ENCODE measurements at places on chromosomes 13 and 19.

DNA sequence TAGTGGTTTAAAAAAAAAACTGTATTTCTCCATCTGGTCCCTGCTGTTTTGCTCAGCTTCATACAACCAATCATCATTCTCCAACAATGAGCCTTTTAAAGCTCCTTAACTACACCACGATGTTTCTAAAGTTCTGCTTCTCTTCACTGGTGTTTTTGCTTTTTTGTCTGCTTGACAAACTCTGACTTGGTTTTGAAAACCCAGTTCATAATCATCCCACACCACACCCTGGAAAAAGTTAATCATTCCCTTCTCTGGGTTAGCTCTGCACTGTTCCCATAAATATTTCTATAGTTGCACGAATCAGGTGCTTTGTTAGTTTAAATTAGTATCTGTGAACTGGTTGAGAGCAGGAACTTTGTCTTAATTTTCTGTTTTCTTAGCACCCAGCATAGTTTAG, 217.1 kb downstream of the ENOX1 start:
- no peak for DNase-seq

- no peak for DNase-seq
These were observed 331.0 kb downstream of the DNAJC15 start for GRCh38 chr13:43354153-43354945.

GRCh38 chr13:76129305-76130000, 493.3 kb downstream of the LMO7 start:
- no peak for DNase-seq

DNA sequence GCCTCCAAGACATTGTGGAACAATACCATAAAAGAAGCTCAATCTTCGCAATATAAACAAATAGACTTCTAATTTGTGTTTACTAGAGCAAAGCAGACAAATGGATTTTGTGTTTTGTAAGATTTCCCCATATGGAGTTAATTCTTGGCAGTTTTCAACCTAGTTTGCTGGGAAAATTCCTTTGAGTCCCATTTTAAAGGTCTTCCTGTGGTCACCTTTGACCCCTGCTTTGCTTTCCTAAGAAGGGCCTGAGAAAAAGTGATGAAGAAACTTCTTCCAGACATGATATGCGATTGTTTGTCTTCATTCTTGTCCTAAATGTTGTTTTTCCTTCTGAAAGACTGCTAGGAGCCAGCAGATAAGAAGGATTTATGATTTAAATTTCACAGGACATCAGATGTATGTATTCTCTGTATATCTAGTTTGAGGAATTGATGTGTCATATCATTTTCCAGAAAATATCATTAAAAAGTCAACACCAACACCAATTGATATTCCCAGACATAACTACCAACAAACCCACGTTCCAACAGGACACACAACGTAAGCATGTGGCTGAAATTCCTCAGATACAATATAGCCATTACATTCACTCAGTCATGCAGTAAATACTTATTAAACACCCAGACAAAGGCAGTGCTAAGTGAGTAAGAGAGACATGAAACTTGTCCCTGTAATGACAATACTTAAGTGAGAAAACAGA, 276.4 kb downstream of the LHFPL6 start:
- no peak for DNase-seq

DNA sequence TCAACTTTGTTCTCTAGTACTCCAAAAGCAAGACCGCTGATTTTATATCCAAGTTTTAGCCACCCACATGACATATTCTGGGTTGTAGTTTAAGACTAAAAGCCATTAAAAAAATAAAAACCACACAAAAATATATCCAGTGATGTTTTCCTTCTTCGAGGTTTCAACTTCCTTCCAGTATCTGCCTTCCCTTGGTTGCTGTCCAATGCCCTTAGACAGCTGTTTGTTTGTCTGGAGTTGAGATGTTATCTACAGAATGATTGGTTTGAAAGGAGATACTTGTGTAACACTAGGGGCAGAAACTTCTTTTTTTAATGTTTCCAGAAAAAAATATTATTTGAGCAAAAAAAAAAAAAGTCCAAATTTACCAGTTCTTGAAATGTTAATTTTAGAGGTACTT, 591.5 kb upstream of the PCDH9 start:
- no peak for DNase-seq

DNA sequence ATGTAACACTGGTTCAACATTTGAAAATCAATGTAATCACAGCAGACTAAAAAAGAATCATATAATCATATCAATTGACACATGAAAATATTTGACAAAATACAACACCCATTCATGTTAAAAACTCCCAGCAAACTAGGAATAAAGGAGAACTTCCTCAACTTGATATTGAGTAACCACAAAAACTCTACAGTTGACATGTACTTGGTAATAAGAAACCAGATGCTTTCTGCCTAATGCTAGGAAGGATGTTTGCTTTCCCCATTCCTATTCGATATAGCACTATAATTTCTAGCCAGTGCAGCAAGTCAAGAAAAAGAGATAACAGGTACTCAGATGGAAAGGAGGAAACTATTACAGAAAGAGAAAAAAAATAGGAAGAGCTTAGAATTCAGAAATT, 26.9 kb downstream of the UFM1 start:
- no peak for DNase-seq

GRCh38 chr13:34883396-34883795, 58.7 kb upstream of the NBEA start:
- DNase-seq = no peak

DNA sequence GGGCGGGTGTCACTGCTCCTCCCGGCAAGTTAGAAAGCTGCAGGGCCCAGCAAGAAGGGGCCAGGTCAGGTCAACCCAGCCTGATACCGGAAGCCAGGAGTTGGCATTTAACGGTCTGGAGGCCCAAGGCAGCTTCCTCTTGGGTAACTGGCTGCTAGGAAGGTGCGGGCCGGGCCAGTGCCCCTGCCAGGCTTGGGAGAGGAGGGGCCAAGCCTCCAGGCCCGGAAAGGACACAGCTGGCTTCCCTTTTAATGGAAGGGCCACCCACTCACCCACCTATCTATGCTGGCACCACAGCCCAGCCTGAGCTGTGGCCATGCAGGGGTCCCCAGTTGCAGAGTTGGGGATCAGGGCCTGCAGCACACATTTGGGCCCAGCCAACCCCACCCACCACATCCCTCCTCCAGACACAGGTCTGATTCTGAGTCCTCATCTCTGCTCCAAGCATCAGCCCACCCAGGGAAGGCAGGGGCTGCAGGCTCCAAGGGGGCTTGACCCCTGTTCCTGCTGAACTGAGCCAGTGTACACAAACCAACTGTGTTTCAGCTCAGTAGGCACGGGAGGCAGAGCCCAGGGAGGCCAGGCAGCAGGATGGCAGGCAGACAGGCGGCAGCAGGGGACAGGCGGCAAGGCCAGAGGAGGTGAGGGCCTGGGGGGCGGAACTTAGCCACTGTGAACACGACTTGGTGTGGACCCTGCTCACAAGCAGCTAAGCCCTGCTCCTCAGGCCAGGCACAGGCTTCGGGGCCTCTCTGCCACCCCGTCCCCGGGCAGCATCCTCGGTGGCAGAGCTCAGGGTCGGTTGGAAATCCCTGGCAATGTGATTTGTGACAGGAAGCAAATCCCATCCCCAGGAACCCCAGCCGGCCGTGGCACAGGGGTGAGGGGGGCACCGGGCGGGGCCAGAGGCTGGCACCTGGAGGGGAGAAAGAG, 40.8 kb downstream of the ZSWIM4 start:
- no peak for DNase-seq

DNA sequence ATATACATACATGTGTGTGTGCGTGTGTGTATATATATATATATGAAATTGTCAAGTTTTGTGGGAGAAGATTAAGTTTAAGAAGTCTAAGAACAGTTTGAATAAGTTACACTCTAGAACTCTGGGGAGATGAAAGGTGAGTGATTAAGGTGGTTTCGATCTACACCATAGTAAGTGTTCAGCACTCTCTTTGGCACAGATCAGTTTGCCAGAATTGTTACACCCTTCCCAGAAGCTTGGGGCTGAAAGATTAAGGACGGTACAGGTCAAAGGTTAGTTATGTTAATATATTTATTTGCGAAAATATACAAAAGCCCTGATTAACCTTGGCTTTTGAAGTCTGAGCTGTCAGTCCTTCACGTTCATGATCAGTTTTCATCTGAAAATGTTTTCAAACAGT, 309.1 kb downstream of the KLF5 start:
- no peak for DNase-seq

DNA sequence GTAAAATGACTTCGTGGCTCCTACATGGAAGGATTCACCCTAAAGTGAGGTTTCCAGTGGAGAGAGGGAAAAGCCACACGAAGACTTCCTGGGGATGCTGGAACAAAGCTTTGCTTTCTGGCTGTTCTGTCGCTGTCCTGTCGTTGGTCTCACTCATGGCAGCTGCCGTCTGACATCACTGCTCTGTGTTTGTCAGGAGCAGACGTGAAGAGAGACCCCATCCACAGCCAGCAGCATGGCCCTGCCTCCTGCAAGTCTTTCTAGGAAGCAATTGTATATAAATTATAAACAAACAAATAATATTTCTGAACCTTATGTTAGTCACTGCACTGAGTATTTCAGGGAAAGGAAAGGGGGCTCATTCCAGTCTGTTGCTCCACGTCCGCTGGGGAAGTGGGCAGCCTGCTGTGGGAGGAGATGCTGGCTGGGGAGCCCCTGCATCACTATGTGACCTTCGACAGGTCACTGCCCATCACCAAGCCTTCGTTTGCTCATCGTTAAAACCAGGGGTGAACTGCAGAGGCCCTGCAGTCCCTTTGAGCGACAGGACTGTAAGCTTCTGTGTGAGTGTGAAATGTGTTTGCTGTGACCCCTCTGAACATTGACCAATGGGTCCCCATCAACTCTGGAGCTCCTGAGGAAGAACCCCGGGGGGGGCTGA, 151.0 kb downstream of the DCT start:
- DNase-seq = no peak

DNA sequence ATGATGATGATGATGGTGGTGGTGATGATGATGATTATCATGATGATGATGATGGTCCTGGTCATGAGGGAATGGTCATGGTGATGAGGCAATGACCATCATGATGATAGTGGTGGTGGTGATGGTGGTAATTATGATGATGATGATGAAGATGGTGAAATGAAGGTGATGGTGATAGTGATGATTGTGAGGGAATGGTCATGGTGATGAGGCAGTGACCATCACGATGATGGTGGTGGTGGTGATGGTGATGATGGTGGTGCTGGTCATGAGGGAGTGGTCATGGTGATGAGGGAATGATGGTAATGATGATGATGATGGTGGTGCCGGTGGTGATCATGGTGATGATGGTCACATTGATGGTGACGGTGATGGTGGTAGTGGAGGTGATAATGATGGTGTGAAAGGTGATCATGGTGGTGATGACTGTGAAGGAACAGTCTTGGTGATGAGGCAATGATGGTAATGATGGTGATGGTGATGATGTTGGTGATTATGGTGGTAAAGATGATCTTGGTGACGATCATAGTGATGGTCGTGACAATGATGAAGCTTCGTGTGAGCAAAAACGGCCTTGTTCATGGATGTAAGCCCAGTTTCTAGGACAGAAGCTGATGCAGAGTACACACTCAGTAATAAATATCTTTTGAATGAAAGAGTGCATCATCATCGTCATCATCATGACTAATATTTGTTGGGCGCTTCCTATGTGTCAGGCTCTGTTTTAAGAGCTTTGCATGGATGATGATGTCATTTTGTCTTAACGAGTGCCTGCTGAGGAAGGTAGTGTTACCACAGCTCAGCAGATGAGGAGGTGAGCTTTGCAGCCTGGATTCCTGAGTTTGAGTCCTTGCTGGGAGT, 17.3 kb downstream of the SBK2 start:
- no peak for DNase-seq

GRCh38 chr13:113050734-113051431, 54.7 kb upstream of the F7 start:
- DNase-seq = no peak

DNA sequence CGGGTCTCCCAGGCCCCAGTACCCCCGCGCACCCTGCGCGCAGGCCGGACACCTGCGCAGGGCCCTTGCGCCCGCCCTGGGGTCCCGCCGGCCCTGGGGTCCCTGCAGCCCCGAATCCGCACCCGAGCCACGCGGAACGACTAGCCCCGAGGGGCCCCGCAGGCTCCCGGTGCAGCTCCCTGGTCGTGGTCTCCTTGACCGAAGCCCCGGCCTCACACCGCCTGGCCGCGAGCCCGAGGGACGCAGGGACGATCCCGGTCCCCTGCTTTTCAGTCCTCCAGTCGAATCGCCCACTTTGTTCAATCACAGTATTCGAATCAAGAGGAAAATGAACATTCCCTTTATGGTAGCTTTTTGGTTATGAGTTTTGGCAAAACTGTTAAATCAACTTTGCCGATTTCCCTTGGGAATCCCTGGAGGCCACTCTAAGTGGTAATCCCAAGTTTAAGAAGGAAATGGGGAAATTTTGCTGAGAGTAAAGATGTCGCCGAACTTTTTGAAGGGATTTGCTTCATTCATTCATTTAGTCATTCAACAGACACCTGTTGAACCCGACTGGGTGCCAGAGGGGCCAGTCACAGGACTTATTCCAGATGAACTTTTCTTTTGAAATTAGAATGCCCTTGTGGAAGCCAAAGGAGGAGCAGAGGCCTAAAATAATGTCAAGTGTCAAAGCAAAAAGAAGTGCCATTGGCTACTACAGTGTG, 75.0 kb downstream of the ZIC5 start:
- DNase-seq = no peak

- no peak for DNase-seq
These were observed 239.6 kb downstream of the TSHZ3 start for GRCh38 chr19:31109636-31110035.

GRCh38 chr19:28940751-28941500, 272.0 kb downstream of the UQCRFS1 start:
- DNase-seq = no peak

DNA sequence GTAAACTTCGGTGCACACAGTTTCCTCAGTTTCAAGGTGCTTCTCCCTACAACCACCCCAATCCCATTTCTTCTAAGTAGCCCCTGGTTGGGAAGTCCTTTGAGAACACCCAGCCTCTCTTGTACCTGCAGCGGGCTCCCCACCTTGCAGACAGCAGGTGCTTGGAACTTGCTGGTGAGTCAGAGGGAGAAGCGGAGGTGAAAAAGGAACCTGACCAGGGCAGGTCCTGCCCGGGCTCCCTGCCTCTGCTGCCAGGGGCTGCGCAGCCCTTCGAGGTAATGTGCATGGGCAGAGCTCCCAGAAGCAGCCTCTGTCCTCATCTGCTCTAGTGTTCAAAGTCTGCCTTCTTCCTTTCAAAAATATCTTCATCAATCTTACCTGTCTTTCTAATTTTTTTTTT, 274.0 kb upstream of the SOX1 start:
- DNase-seq = no peak

DNA sequence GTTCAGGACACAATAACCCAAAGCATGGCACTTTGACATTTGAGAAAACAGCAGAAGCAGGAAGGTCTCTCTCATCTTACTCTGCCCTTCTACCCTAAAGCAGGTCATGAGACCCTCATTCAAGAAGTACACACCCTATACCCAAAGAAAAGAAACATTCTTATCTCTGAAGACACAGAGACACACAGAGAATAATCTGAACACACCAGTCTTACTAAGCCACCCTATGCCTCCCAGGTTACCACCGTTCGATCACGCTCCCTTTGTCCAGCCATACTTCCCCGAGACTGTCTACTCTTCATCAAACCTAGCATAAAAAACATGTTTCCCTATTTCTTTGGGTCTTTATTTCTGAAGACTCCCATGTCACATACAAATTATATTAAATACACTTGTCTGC, 66.5 kb upstream of the ANKRD10 start:
- no peak for DNase-seq
